ENCODE measurements at places on chromosomes 6 and 20. TPM values are rescaled to one million over a fixed set of nuclear protein-coding genes. Genes with fewer than 3 reads are reported as not detected.

The WDR46 gene
- 73.5 TPM for polyA plus RNA-seq

DNA sequence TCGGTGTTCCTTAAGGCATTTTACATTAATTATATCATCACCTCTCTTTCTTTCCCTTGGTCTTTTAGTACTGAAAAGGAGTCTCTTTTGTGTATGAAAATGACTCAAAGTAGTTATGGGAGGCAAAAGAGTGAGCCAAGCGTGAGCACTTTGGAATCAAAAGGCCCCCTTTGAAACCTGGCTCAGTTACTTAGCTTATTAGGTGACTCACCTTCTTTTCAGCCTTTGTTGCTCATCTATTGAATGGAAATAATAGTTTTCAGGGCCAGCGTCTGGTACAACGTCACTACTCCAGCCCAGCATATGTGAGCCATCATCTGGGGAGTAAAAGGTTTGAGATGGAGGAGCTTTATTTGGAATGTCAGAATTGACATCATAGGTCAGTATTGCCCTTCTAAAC lies 147.4 kb upstream of the SCGN start:
- peak; percentile 36 for DNase-seq

DNA sequence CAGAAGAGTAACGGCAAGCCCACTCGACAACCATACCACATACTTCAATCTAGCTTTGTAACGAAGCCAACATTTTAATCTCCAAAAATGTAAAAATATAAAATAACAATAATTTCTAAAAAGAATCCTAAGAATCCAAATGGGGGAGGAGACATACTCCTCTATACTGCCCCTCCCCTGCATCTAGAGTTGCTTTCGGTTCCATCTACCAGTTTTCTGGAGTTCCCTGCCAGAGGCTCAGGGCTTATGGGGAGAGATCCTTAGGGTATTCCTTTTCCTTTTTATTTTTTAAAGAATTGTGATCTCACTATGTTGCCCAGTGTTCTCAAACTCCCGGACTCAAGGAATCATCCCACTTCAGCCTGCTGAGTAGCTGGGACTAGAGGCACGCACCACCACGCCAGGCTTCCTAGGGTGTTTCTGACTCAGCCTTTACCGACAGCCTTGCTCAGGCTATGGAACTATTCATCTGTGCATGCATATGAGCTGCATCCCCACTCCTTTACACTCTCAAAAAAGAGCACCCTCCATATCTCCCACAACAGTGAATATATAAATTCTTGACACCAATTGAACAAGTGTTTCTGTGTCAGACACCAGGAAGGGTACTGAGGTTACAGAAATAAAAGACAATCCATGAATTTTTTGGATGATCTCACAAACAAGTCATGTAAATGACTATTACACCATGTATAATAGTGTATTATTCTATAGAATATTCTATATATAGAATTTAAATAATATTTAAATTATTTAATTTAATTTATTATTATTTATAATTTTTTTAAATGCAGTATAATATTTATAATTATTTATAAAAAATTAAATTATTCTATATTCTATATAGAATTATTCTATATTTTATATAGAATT lies 40.7 kb upstream of the UBR2 start:
- DNase-seq = no peak

DNA sequence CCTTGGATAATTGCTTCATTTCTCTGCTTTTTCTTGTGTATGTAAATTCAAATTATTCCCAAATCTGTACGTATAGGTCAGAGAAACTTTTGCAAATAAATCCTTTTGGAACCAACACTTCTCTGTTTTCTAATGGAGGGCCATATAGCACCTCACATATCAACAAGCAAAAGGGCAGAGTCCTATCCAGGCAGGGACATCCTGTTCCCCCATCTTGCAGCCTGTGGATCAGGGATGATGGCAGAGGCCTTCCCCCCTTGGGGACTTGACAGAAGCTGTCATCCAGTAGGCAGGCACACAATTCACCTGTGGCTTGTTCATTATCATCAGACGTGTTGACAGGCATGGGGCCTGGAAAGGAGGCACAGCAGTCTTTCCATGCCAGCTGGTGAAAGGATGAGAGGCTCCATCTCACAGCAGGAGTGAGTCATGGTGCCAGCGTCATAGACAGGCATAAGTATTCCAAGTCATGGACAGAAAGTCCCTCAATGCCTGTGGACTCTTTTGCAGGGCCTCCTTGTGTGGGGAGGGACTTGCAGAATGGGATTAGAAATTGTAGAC lies 31.8 kb upstream of the PLEKHG1 start:
- no peak for DNase-seq

DNA sequence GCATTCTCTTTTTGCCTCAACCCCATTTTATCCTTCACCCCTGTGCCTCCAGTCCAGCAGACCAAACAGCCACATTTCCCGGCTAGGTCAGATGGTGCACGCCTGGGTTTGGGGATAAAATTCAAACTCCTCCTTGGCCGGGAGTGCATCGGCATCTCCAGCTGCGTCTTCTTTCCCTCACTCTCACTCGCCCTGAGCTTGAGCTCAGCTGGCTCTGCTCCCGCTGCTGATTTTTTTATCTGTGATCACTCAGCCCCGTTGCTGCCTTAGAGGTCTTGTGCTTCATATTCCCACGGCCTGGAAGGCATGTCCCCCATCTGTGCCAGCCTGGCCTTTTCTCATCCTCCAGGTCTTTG lies 6.8 kb upstream of the EZR start:
- DNase-seq = peak; percentile 82

Measured in muscle of leg (tissue), 16 donors.